ENCODE measurements at places on chromosomes 5 and 9. TPM values are rescaled to one million over a fixed set of nuclear protein-coding genes. Genes with fewer than 3 reads are reported as not detected.

GRCh38 chr5:121630402-121630801 lies 221.3 kb upstream of the FTMT start:
- DNase-seq = no peak

DNA sequence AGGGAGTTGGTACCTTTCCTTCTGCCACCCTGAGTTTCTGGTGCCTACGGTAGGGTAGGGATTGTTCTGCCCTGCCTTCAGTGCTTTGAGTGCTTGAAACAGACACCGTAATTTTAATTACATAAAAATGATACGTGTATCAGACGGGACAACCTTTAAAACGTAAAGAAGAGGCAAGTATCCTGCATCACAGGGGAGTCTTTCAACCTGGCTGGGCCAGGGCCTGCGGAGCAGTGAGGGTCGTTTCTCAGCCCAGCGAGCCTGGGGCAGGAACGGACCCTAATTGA lies 483 bp upstream of the DAB2IP start:
- DNase-seq = no peak

- no peak for DNase-seq
Observed at GRCh38 chr9:5587024-5587423, 41.9 kb upstream of the RIC1 start.

DNA sequence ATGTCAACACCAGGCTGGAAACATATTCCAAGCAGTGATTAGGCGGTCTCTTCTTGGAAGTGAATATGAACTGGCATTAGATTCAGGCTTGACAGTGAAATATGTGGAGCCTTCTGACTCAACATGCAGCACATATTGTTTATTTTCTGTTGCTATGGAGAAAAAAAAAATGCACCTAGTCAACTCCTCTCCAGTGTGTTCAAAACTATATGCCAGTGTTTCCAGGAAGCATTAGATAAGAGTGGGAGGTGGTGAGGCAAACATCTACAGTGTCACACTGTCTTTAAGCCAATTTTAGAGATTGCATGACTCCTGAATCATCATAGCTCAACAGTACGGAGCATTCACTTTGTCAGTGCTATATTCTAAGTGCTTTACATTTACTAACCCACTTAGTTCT lies 117.9 kb downstream of the HCN1 start:
- no peak for DNase-seq

- DNase-seq = peak; percentile 62
Observed at GRCh38 chr9:114611516-114612271, 603 bp downstream of the TMEM268 start.

DNA sequence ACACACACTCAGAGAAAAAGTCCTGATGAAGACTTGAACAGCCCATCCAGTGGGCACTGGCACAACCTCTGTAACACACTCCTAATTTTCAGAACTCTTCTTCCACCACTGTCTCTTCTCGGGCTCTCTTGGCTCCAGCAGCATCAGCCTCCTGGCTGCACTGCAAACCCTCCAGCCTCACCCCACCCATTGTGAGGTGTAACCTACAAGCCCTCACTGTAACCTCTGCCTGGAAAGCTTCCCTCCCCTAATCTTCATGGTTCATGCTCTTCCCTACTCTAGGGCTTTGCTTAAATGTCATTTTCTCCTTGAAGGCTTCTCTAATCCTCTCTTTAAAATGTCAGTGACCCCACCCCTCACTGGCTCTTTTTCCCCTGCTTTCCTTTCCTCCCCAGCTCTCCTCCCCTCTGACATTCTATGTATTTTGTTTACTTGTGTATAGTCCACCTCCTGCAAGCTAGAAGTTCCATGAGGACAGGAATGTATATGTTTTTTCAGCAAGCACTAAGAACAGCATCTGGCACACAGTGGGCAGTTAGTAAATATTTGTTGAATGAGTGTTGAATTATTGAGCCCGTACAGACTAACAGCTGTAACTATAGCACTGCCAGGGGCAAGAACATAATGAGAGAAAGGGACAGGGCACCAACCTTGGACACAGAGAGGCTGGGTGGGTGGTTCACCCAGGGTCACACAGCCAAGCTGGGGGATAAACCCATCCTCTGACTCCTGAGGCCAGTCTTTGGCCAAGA lies 76.4 kb downstream of the ESM1 start:
- DNase-seq = no peak

DNA sequence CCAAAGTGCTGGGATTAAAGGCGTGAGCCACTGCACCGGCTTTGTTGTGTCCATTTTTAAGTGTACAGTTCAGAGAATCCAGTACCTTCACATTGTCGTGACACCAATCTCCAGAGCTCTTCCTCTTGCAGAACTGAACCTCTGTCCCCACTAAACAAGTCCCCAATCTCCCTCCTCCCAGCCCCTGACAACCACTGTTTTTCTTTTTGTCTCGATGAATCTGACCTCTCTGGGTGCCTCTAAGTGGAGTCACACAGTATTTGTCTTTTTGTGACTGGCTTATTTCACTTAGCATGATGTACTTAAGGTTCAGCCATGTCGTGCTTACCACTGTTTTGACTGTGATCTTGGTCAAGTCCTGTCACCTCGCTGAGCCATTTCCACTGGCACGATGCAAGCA lies 1.6 kb downstream of the WDR38 start:
- no peak for DNase-seq

GRCh38 chr5:113089653-113090335 lies 113.2 kb downstream of the DCP2 start:
- DNase-seq = no peak

- no peak for DNase-seq
Observed at GRCh38 chr9:107696302-107696701, 206.7 kb upstream of the KLF4 start.

GRCh38 chr9:96187151-96187555 lies 114.8 kb downstream of the HSD17B3 start:
- no peak for DNase-seq

DNA sequence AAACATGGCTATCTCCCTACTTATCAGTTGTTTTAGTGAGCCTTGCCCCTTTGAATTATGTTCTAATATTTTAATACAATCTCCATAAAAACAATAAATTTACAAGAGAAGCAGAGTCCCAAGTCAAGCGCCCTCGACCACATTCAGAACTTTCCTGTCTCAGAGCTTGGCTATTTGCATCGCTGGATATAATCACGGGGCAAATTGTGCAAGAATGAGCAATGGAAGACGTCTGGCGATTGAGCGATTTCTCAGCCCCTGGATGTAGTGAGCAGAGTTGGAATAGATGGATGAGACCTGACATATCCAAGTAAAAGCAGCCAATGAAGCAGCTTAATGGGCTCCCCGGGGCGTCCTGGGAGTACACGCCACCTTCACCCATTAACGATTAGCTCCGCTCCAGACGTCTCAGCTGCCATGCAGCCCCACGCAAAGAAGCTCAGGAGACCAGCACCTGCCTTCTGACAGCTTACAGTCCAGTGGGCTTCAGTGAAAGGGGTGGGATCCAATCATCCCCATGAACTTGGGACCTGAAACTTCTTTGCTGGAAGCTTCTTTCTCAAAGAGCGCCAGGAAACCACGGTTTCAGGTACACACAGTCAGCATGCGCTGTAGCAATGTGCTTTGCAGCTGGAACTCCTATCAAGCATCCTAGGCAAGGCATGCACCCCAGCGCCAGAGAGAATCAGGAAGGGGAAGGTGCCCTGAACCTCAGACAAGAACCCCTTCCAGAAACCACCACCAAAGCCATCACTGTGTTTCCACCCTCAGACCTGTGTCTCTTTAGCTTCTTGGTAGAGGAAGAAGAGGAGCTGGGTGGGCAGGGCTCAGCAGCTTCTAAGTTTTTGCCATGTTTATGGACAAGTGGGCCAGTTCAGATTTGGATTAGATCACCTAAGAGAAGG lies 92.0 kb upstream of the IRX4 start:
- DNase-seq = no peak

DNA sequence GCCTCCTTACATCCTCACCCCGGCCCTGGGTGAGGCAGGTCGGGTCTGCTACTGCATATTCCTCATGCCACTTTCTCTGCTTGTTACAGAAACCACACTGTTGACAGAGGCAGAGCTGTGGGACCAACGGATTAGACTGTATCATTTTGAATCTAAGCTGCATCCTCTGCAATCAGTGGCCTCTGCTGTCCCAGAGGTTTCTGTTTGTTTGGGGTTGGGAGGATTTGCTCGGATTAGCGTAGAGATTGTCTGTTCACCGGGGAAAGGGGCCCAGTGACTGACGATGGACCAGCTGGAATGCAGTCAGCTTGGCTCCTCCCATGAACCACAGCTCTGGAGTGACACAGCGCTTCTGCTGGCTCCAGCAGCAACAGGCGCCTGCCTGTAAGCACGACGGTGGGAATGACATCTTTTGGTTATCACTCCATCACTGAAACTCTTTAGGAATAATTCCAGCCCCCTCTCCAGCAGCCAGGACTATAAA lies 37.3 kb upstream of the ADRA1B start:
- DNase-seq = peak; percentile 75

GRCh38 chr9:80873861-80874260 lies 815.5 kb downstream of the TLE1 start:
- no peak for DNase-seq

DNA sequence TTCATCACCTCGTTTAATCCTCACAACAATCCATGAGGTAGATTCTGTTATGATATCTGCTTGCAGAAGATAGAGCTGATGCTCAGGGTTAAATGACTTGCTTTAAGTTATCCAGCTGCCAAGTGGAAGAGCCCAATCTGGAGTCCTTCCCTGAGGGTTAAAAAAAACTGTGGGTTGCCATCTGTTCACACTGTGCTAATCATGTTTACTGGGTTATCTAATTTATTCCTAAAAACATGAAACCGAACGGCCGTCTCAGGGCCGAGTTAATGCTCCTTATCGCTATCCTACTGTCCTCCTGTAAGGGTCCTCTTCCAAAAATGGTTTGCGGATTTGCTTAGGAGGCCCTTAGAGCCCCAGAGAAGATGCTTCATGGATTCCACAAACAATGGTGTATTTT lies 153.3 kb downstream of the YIPF5 start:
- DNase-seq = no peak

DNA sequence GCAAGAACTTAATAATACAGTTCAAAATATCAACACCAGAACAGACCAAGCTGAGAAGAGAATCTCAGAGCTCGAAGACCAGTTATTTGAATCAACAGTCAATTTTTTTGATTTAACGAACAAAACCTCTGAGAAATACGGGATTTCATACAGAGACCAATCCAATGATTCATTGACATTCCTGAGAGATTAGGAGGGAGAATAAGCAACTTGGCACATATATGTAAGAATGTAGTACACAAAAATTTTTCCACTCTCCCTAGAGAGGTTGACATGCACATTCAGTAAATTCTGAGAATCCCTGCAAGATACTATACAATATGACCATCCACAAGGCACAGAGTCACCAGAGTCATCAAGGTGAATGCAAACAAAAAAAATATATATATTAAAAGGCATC lies 1577.3 kb upstream of the C9orf72 start:
- no peak for DNase-seq

DNA sequence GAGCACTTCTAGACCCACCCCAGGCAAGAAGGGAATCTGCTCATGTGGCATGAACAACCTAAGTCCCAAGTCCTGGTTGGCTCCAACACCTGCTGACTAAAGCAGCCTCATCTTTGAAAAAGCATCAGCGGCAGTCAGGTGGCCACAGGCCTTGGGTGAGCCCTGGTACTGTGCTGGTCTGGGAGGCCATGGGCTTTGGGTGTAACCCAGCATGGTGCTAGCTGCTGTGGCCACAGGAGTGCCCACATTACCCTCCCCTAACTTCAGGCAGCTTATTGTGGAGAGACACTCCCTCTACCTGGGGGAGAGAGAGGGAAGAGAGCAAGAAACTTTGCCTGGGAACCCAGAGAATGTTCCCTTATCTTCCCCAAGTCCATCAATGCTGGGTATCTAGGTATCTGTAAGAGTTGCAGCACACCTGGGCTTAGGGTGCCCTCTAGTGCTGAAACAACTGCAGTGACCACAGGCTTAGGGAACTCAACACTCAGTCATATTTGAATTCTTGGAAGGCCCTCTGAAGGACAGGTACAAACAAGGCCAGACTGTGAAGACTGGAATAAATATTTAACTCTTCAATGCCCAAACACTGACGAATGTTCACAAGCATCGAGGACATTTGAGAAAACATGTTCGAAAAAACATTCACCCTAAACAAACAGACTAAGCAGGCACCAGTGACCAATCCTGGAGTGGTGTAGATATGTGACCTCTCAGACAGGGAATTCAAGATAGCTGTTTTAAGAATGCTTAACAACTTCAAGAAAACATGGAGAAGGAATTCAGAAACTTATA lies 69.9 kb upstream of the OR2K2 start:
- no peak for DNase-seq

DNA sequence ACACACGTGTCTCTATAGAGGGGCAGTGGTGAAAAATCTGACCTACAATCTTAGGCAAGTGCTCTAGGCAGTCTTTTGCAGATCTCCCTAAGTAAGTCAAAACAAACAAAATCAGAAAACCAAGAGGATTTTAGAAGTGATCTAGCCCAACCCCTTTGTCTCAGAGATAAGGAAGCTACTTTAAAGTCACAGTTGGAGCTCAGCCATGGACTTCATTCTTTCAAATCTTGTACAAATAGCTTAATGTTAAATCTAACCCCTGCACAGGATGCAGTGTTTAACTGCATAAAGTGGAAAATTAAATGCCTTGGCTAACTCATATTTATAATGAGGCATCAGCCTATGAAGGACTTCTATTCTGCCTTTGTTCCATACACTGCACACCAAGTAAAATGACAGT lies 135.1 kb upstream of the RFX3 start:
- no peak for DNase-seq

DNA sequence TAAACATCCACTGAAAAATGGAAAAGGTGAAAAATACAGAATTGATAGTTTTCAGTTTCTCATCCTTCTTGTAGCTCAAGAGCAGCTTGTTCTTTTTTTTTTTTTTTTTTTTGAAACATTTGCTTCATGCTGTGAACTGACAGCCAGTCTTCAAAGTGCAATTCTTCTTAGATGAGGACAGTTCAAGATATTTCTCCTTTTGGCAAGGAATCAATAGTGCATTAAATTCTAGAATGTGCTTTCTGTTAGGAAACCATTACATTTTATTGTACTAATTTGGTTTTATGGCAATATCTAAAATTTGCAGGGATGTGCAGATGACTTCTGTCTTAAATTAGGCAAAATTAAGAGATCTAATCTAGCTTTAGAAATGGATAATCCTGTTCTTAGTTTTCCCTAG lies 969.3 kb upstream of the ACO1 start:
- DNase-seq = no peak

PDGFRB gene
- 62.9 TPM for total RNA-seq

COL23A1 gene
- 5.5 TPM for total RNA-seq

ARID3C gene
- not detected for total RNA-seq

ACTBL2 gene
- total RNA-seq = not detected

PRLR gene
- 2.1 TPM for total RNA-seq

SEMA5A gene
- total RNA-seq = 16.2 TPM

ADRA1B gene
- 1.8 TPM for total RNA-seq

MRPL22 gene
- total RNA-seq = 63.5 TPM

KIF24 gene
- total RNA-seq = 0.34 TPM

FOXD1 gene
- 0.10 TPM for total RNA-seq

CCL27 gene
- total RNA-seq = not detected

OR1J2 gene
- total RNA-seq = not detected

RASGRF2 gene
- total RNA-seq = 12.2 TPM

SKP1 gene
- 436 TPM for total RNA-seq

LCN10 gene
- total RNA-seq = 9.3 TPM

PCDHGC5 gene
- total RNA-seq = 0.97 TPM

Data from left cardiac atrium (tissue), 4 donors.